Activated CD8-positive, alpha-beta memory T cell treated with anti-CD3 and anti-CD28 coated beads, Interleukin-2, amount 10 ng/mL, durations not matched to agents 7 days and 5 days (primary cell): ENCODE measurements at places on chromosomes 16 and 17. TPM values are rescaled to one million over a fixed set of nuclear protein-coding genes. Genes with fewer than 3 reads are reported as not detected.

GRCh38 chr17:36930583-36930900 lies 6.7 kb upstream of the LHX1 start:
- H3K27me3 ChIP-seq = peaks cover 91% of the 10 kb centered on the region
- no peak overlapping the region for H3K27ac ChIP-seq
- no peak for DNase-seq
- peaks cover 2% of the 10 kb centered on the region for H3K36me3 ChIP-seq
- H3K4me1 ChIP-seq = peaks cover 32% of the 10 kb centered on the region

DNA sequence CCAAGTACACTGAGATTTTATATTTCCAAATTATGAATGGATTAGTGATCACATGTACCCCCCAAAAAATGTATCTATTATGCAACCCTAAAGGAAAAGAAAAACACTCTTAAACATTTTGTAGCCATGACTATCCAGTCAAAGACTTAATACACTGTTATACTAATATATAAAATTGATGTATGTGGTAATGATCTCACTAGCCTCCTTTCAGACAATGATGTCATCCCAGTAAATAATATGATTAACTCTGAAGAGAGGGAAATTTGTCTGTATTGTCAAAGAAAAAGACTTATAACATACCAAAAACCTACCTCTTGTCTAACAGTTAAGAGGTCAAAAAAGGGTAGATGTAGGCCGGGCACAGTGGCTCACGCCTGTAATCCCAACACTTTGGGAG lies 80.7 kb downstream of the USP32 start:
- no peak overlapping the region for H3K4me3 ChIP-seq
- H3K27ac ChIP-seq = no peak overlapping the region
- H3K36me3 ChIP-seq = peaks cover 18% of the 10 kb centered on the region
- peaks cover 12% of the 10 kb centered on the region for H3K4me1 ChIP-seq
- no peak for DNase-seq

The ACE gene
- 2.2 TPM for total RNA-seq

DNA sequence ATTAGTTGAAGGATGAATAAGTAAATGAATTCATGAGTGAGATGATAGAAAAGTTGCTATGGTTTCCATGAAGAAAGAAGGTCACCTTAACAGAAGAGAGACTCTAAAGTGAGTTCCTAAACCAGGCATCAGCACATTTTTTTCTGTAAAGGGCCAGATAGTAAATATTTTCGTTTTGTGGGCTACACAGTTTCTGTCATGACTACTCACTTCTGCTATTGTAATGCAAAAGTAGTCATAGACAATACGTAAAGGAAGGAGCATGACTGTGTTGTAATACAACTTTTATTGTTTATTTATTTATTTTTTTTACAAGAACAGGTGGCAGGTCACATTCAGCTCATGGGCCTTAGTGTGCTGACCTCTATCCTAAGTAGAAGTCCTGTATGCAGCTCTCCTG lies 426.1 kb upstream of the DYNLRB2 start:
- no peak for DNase-seq
- no peak overlapping the region for H3K27ac ChIP-seq
- H3K36me3 ChIP-seq = no peaks in the 10 kb centered on the region
- H3K27me3 ChIP-seq = peaks cover 2% of the 10 kb centered on the region
- no peak overlapping the region for H3K4me3 ChIP-seq

DNA sequence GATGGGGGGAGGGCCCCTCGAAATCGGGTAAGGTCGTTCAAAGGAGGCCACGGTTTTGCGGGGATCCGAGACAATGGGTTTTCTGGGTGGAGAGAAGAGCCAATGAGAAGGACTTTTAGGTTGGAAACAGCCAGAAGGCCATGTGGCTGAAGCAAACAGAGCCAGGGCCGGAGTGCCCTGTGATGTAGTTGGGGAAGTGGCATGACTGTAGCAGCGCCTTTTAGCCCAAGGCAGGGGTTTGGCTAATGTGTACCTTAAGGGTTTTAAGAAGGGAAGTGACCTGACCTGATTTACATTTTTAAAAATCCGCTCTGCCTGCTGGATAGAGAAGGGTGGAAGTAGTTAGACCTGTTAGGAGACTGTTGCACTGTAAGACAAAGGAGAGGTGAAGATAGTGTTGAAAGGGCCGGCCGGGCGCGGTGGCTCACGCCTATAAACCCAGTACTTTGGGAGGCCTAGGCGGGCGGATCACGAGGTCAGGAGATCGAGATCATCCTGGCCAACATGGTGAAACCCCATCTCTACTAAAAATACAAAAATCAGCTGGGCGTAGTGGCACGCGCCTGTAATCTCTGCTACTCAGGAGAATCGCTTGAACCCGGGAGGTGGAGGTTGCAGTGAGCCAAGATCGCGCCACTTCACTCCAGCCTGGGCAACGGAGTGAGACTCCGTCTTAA lies 1.0 kb downstream of the LYRM1 start:
- H3K4me3 ChIP-seq = peak overlapping the region; percentile 97
- DNase-seq = peak; percentile 68
- peaks cover 60% of the 10 kb centered on the region for H3K36me3 ChIP-seq
- peak overlapping the region; percentile 99 for H3K27ac ChIP-seq
- no peaks in the 10 kb centered on the region for H3K27me3 ChIP-seq
- H3K4me1 ChIP-seq = peaks cover 82% of the 10 kb centered on the region

DNA sequence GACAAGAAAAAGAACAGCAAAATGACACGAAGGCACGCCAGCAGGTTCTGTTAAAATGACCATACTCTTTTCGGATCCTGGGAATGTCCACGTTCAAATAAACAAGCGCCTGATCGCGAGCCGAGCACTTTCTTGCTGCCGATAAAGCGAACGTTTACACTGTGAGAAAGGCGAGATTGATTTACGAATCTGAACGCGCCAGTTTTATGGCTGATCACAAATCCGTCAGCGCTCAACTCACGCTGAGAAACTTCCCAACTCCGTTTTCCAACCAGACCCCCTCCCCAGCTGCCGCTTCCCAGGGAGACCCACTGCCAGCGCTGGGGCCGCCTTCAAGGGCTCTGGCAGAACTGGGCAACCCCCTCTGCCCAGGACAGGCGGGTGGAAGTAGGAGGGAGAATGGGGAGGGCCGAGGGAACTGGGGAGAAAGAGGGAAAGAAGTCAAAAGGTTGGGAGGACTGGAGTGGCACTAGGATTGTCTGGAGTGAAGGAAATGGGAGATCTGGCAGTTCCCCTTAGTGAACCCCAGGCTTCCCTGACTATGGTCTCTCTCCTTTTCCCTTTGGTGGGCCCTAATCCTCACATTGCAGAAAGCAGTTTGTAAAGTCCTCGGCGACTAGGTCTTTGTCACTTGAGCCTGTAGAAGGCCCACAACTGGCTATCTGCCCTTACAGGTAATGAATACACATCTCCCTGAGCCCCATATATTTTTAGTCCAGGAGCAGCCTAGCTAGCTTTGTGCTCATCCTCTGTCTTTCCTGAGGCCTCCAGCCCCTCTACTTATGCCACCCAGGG lies 6.9 kb downstream of the HOXB4 start:
- no peak for DNase-seq
- H3K36me3 ChIP-seq = peaks cover 5% of the 10 kb centered on the region
- H3K27ac ChIP-seq = no peak overlapping the region
- peaks cover 9% of the 10 kb centered on the region for H3K4me1 ChIP-seq
- no peak overlapping the region for H3K4me3 ChIP-seq
- H3K27me3 ChIP-seq = peaks cover 4% of the 10 kb centered on the region

GRCh38 chr17:40857535-40857934 lies 9.5 kb downstream of the KRT12 start:
- H3K27ac ChIP-seq = no peak overlapping the region
- no peak for DNase-seq
- H3K4me1 ChIP-seq = no peaks in the 10 kb centered on the region

DNA sequence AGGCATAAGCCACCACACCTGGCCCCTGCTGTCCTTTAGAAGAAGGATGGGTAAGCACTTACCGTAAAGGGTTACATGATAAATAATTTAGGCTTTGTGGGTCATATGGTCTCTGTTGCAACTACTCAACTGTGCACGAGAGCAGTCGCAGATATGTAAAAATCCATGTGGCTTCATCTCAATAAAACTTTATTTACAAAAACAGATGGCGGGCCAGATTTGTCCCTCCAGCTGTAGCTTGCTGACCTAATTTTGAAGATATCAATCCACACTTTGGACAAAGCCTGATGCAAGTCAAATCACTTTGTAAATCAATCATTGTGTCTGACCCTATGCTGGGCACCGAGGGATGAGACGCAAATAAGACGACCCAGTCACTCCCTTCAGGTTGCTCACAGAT lies 12.1 kb downstream of the TEKT5 start:
- H3K4me3 ChIP-seq = no peak overlapping the region
- no peaks in the 10 kb centered on the region for H3K36me3 ChIP-seq
- no peaks in the 10 kb centered on the region for H3K4me1 ChIP-seq
- peaks cover 14% of the 10 kb centered on the region for H3K27me3 ChIP-seq
- no peak for DNase-seq

DNA sequence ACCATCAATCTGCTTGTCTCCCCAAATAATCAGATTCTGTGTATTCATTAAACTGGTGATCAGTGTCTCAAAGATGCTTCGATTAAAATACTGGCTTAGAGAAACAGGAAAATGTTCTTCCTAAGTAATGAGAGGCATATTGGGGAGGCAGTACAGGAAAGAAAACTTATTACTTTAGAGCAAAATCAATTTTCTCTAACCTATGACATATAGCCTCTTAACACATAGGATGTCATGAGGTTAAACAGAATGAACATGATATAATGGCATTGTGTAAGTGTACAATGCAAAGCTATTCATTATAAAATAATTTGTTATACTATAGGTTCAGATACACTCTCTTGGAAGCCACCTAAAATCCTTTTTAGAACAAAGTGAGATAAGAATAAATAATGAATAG lies 819.3 kb downstream of the KCNJ2 start:
- H3K27me3 ChIP-seq = no peaks in the 10 kb centered on the region
- peaks cover 2% of the 10 kb centered on the region for H3K36me3 ChIP-seq
- H3K27ac ChIP-seq = no peak overlapping the region
- no peak for DNase-seq
- H3K4me3 ChIP-seq = no peak overlapping the region

DNA sequence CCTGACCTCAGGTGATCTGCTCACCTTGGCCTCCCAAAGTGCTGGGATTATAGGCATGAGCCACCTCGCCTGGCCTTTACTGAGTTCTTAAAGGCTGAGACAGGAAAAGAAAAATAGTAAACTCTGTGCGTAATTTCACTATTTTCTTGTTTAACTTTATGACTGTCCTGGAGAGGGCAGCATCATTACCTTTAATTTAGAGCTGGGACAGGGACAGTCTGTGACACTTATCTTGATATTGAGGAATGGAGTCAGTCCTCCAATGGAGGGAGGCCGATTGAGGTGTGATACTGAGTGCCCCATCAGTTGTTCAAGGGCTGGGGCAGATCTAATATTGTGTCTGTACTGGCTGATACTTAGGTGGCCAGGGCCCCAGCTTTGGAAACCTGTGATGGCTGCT lies 21.5 kb upstream of the SPN start:
- peaks cover 51% of the 10 kb centered on the region for H3K4me1 ChIP-seq
- DNase-seq = no peak
- peak overlapping the region; percentile 84 for H3K27ac ChIP-seq
- H3K27me3 ChIP-seq = no peaks in the 10 kb centered on the region
- H3K36me3 ChIP-seq = no peaks in the 10 kb centered on the region

- no peak overlapping the region for H3K4me3 ChIP-seq
- H3K4me1 ChIP-seq = no peaks in the 10 kb centered on the region
- DNase-seq = no peak
- H3K36me3 ChIP-seq = no peaks in the 10 kb centered on the region
- H3K27ac ChIP-seq = no peak overlapping the region
Measured at GRCh38 chr16:24318680-24319079, 62.5 kb downstream of the CACNG3 start.
